Smooth muscle cell of the pulmonary artery (primary cell): ENCODE measurements at places on chromosomes 7 and 10. TPM values are rescaled to one million over a fixed set of nuclear protein-coding genes. Genes with fewer than 3 reads are reported as not detected.

The FZD8 gene
- 14.5 and 153 TPM in 2 replicates for total RNA-seq

The EGFR gene
- total RNA-seq: 47.8 and 64.3 TPM in 2 replicates

The ETV1 gene
- 22.8 and 33.4 TPM in 2 replicates for total RNA-seq

The FAM131B gene
- 3.2 and 9.1 TPM in 2 replicates for total RNA-seq

The TMEM176B gene
- total RNA-seq: not detected in 2 replicates

The ZNF727 gene
- 0.07 and 0.10 TPM in 2 replicates for total RNA-seq

The GPC2 gene
- 1.0 and 1.6 TPM in 2 replicates for total RNA-seq

The NUDT1 gene
- 8.3 and 16.7 TPM in 2 replicates for total RNA-seq

The FEZF1 gene
- total RNA-seq: not detected in 2 replicates

The WIPF3 gene
- total RNA-seq: 0.07 TPM in 2 replicates

The SLC26A3 gene
- total RNA-seq: not detected in 2 replicates

The NUTM2B gene
- total RNA-seq: 0.30 and 0.39 TPM in 2 replicates

The PAPOLB gene
- 0.07 and 0.39 TPM in 2 replicates for total RNA-seq

The PGAM2 gene
- 0.52 and 3.3 TPM in 2 replicates for total RNA-seq

The LBX1 gene
- not detected in 2 replicates for total RNA-seq

The SPDYE9 gene
- total RNA-seq: not detected in 2 replicates

The ITIH2 gene
- not detected in 2 replicates for total RNA-seq

The RINT1 gene
- 14.8 and 19.6 TPM in 2 replicates for total RNA-seq

The AKR1E2 gene
- 9.5 and 18.4 TPM in 2 replicates for total RNA-seq

The ARL4A gene
- 4.8 and 5.7 TPM in 2 replicates for total RNA-seq

The C10orf62 gene
- total RNA-seq: 0.13 TPM in 1 of 2 replicates, not detected in the other

The LRRC17 gene
- total RNA-seq: 65.6 and 103 TPM in 2 replicates

The IKZF1 gene
- not detected in 2 replicates for total RNA-seq

The CDHR3 gene
- total RNA-seq: 3.1 and 9.2 TPM in 2 replicates

The R3HCC1L gene
- total RNA-seq: 13.1 and 13.6 TPM in 2 replicates

The SVOPL gene
- not detected in 2 replicates for total RNA-seq

The SLC16A9 gene
- total RNA-seq: 2.5 and 15.1 TPM in 2 replicates

The ADAM12 gene
- 77.9 and 120 TPM in 2 replicates for total RNA-seq

The BET1 gene
- total RNA-seq: 23.6 and 35.2 TPM in 2 replicates

The CUL2 gene
- total RNA-seq: 38.7 and 41.1 TPM in 2 replicates

The NOM1 gene
- 14.3 and 20.7 TPM in 2 replicates for total RNA-seq

The VIPR2 gene
- total RNA-seq: 0.07 TPM in 1 of 2 replicates, not detected in the other

The CEP55 gene
- total RNA-seq: 5.5 and 12.3 TPM in 2 replicates

The DGKI gene
- total RNA-seq: 12.7 and 15.8 TPM in 2 replicates

The TAS2R41 gene
- total RNA-seq: not detected in 2 replicates

The SPDYE1 gene
- not detected in 2 replicates for total RNA-seq

The ADRB1 gene
- total RNA-seq: not detected in 2 replicates

The EPDR1 gene
- total RNA-seq: 43.8 and 113 TPM in 2 replicates

The PKD2L1 gene
- not detected in 2 replicates for total RNA-seq

The GPER1 gene
- 3.2 and 5.3 TPM in 2 replicates for total RNA-seq

The SORBS1 gene
- total RNA-seq: 1.6 and 5.1 TPM in 2 replicates
